Caudate nucleus (tissue), 63 donors: ENCODE measurements at places on chromosomes 5 and 9.

DNA sequence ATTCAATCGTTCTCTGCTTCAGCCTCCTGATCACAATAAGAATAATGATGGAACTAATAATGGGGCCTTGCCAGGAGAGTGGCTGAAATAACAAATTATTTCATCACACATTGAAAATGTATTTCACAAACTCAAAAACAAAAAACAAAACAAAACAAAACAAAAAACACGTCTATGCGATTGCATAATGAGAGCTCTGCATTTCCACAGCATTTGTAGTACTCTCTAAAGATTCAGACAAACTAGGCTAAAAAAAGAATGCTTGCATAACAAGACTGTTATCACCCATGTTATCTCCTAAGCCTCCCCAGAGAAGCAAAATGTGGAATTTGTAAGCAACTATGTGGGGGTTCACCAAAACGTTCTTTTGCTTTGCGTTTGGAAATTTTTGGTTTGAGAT is 48.1 kb downstream of the PRELID2 start:
- no peak for DNase-seq

DNA sequence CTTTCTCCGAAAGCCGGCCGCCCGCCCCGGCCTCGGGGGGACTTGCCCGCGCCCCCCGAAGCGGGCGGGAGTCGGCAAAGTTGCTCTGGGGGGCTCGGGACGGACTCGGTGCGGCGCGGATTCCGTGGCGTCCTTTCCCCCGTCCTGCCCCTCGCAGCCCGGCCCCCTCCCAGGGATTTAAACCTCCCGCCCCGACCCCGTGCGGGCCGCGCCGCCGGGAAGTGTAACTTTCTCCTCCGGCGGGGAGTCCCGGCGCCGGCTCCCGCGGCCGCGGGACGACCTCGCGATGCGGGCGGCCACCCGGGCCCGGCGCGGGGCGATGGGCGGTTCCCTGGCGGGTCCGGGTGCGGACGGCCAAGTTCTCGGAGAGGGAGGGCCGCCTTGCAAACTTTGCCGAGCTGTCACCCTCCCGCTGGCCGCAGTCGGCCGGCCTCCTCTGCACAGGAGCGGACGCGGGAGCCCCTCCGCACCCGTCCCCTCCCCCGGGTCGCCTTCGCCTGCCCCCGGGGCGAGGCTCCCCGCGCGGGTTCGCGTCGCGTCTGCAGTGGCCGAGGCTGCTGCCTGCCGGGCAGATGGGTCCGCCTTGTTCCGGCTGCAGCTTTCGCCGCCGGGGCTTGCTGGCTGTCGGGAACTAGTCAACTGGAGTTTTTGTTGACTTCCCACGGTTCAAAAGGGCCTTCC is 732 bp downstream of the PBX3 start:
- no peak for DNase-seq

DNA sequence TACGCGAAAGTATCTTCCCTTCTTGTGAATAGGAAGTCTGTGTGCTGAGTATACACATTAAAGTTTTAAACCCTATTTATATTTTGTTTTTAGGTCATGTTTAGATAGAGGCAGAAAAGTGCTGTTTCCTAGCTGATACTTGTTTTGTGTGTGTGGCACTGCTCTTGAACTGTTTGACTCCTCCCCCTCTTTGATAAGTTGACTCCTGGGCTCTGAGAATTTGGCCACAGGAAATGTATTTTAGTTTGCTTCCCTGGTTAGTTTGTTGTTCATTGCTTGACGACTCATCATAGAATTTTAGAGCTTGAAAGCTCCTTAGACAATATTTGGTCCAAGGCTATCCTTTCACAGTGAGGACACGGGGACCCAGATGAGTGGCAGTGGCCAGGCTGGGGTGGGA is 2.0 kb upstream of the CDC14B start:
- DNase-seq = no peak

DNA sequence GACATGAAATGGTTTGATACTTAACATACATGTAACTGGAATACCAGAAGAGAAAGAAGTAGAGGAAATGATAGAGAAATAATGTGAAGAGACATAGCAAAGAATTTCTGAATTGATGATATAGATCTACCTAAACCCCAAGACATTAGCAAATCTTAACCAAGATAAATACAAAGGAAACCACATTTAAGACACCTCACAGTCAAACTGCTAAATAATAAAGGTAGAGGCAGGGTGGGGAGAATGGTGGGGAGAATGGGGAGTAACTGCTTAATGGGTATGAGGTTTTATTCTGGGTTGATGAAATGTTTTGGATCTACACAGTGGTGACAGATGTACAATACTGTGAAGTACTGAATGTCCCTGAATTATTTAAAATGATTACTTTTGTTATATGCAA is 17.5 kb downstream of the CARNMT1 start:
- no peak for DNase-seq

DNA sequence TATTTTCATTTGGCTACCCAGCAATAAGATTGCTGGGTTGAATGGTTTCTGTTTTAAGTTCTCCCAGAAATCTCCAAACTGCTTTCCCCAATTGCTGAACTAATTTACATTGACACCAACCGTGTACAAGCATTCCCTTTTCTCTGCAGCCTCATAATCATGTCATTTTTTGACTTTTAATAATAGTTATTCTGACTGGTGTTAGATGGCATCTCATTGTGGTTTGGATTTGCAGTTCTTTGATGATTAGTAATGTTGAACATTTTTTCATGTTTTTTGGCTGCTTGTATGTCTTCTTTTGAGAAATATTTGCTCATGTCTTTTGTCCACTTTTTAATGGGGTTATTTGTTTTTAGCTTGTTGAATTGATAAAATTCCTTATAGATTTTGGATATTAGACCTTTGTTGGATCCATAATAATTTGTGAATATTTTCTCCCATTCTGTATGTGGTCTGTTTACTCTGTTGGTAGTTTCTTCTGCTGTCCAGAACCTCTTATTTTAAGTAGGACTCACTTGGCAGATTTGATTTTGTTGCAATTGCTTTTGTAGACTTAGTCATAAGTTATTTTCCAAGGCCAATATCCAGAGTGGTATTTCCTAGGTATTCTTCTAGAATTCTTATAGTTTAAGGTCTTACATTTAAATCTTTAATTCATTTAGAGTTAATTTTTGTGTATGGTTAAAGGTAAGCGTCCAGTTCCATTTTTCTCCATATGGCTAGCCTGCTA is 793.7 kb downstream of the BRINP1 start:
- no peak for DNase-seq

DNA sequence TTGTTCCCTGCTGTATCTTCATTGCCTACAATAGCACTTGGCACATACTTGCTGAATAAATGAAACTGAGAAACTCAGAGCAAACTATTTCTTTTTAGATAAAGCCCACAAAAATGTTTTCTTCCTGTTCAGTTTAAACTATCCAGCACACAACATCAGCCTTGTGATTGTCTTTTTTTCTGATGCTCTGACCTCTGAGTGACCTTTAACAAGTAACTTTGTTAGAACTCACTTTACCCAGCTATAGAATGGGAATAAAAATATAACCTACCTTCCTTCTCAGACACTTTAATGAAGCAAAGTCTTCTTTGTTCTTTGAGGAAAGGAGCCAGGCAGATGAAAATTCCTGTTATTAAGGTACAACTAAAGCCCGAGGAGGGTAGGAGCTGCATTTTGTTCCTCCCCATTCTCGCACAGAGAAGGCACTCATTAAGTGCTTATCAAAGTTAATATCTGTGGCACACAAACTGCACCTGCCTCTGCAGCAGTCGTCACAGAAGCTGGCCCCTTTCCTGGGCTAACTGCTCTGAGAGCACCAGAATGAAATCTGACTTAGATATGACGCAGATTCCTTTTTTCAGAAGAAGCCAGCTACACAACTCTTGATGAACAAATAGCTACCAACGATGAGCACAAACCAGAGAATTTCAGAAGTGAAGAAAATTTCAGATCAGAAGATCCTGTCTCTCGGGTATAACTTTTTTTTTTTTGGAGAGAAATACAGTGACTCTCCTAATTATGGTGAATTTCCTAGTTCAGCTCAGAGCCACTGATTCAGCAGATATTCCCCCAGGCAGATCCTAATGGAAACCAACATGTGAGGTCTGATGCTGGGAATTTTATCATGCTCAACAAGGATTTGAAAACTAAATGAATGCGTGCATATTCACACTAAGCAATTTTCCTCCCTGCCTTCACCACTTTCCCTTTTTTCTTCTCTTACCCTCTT is 31.0 kb upstream of the NR3C1 start:
- DNase-seq = no peak

DNA sequence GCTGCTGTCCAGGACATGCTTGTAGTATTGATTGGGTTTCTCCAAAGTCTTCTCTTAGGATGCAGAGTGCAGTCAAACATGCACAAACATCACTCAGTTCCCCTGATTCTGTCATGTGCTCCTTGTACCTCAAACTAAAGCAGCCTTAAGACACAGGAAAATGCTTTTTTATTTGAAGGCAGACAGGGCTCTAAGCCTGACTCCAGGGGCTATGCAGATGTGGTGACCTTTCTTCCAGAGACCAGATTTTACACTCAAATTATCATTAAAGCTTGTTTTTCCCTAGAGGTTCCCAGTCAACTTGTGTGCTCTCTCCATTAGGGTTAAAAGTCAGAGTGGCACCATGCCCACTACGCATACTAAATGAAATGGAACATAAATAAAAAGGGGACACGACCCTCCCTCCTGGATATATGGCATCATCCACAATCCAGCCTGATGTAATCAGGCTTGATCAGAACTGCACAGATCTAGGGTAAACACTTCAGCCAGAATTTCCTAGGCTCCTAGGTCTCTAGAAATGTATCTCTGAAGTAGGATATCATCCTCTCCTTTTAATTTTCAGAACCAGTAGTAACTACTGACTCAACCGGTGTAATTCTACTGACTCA is 771.1 kb downstream of the NR2F1-AS1 start:
- no peak for DNase-seq

DNA sequence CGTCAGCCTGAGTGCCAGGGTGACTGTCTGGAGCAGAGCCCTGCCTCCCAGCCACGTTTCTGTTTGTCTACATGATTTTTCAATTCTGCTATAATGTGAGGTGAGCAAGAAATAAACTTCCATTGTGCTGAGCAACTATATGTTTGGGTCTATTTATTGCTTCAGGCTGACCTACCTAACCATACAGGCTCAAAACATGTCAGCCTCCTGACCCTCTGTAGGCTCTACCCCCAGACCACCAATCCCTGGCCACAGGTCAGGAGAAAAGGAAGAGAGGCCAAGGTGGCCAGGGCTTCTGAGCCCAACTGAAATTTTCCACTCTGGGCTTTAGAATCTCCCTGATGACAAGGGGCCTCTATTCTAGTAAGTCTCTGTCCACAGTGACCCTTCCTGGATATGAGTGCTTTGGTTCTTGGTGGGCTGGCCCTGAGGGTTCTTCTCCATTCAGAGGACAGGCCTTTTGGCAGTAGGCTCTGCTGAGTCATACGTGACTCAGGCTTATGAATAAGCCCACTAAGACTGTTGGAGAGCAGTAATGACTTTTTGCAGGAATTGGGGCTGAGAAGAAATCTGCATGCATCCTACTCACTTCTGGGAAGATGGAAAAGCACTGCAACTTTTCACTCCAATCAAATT is 117.2 kb upstream of the TBCA start:
- DNase-seq = no peak

DNA sequence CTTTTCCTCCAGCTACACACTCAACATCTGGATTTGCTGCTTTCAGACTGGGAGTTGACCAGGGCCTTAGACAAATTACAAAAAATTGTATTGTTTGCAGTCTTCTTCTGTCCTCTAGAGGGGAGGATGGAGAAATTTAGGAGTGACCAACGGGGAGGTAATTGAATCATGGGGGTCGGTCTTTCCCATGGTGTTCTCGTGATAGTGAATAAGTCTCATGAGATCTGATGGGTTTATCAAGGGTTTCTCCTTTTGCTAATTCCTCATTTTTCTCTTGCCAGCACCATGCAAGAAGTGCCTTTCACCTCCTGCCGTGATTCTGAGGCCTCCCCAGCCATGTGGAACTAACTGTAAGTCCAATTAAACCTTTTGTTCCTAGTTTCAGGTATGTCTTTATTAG is 4.2 kb downstream of the IFNA8 start:
- DNase-seq = no peak
